T-helper 17 cell (primary cell): ENCODE measurements at places on chromosomes 1 and 21.

GRCh38 chr1:157080714-157081113 lies 18.9 kb downstream of the ETV3L start:
- no peak for DNase-seq

- no peak for DNase-seq
Observed at GRCh38 chr21:26127918-26128317, 42.7 kb downstream of the APP start.

- DNase-seq, result no peak
Observed at GRCh38 chr21:39319251-39319756, 5.9 kb upstream of the BRWD1 start.

DNA sequence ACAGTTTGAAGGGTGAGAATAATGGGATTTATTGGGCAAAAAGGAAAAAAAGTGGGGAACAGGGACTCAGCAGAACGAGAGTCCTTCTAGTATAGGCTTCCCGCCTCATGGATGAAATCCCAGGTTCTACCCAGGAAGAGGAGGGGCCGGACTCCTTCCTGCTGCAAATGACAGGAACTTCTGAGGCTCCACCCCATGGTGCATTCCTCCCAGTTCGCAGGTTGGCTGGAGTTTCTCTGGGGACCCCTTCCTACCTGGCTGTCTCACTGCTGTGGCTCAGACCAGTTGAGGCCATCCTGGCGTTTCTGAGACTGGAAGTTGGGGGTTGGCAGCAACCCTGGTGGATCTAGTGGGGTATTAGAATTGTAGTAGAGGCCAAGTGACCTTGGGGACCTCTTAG lies 27.5 kb downstream of the CNIH3 start:
- DNase-seq, result no peak

DNA sequence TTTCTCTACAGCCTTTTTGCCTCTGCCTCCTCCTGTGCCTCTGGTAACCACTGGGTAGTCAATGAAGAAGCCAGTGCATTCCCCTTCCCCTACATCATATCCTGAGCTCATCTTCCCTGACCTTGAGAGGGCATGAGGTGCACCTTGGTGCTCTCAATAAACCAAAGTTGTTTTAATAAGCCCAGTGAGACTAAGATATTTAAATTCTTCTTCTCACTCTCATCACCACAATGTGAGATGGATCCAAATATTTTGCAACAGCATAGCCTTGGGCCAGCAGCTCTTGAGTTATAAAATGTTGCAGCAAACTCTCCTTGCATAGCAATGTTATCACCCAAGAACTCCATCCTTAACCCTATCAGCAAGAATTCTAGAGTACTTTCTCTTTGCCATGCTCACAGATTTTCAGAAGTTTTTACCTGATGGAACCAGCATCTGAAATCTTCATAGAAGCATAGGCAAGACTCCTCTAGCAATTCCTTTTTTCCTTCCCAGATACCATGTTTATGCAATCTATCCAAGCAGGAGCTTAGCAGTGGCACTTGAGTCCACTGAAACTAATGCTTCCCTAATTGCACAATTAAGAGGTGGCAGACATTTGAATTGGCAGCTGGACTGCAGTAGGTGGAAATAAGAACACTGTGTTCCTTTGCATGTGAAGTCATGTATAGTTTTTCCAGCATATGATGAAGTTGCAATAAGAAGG lies 36.8 kb downstream of the CDC7 start:
- DNase-seq, result no peak

DNA sequence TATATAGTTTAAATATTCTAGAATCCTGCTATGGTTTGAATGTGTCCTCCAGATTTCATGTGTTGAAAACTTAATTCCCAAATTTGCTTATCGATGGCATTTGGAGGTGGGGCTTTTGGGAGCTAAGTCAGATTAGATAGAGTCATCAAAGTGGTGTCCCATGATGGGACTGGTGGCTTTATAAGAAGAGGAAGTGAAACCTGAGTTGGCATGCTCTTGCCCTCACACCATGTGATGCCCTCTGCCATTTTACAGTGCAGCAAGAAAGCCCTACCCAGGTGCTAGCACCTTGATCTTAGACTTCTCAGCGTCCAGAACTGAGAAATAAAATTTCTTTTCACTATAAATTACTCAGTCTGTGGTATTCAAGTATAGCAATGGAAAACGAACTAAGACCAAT lies 111.3 kb downstream of the TGFB2 start:
- no peak for DNase-seq

DNA sequence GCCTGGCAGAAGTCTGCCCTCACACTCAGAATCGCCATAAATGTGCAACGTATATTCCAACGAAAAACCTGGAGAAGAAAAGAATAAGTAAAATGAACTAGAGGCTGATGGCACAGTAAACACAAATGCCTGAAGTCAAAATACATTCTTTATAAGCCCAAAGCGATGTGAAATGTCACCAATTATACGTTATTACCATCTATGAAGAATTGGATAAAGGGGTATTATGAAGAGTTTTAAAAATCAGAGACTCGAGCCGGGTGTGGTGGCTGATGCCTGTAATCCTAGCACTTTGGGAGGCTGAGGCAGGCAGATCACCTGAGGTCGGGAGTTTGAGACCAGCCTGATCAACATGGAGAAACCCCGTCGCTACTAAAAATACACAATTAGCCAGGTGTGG lies 18.6 kb downstream of the PTP4A2 start:
- no peak for DNase-seq
